Aorta (tissue), 5 donors: ENCODE measurements at places on chromosomes 2 and 18. TPM values are rescaled to one million over a fixed set of nuclear protein-coding genes. Genes with fewer than 3 reads are reported as not detected.

RPS27A gene
- total RNA-seq: 754 TPM

SLC11A1 gene
- 40.1 TPM for total RNA-seq

CBLN2 gene
- 0.49 TPM for total RNA-seq

DNA sequence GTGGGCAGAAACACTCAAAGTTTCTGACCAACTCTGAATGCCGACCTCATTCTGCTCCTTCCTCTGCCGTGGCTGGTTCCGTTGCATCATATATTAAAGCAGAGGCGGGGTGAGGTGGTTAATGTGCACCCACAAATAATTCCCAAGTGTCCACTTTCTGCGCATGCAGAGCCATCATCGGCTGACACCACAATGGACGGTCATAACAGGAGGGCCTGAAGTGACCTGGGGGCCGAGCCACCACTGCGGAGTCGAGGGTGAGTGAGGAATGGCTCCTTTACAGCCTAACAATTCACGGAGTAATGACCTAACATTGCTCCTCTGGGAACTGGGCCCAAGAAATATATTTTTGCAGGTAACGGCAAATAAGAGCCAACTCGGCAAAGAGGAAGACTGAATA is 32.9 kb upstream of the GLI2 start:
- no peak overlapping the region for H3K4me3 ChIP-seq
- no peaks in the 10 kb centered on the region for H3K4me1 ChIP-seq
- H3K36me3 ChIP-seq: no peaks in the 10 kb centered on the region
- H3K27me3 ChIP-seq: no peaks in the 10 kb centered on the region
- H3K27ac ChIP-seq: no peak overlapping the region

DNA sequence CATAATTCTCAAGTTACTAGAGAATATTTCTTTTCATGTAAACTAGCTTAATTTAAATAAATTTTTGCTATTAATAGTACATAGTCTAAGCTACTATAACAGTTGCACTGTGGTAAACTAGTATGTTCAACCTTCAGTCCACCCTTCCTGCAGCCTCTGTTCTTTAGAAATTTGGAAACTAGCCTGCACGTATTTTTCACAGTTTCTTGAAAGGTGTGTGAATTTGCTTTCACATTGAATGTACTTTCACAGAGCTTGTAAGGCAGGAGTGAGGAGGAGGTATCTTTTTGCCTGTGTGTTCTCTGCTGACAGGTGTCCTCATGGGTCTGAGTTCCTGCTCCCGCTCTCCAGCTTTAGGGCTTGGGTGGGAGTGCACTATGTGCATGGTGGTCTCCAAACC is 117.5 kb downstream of the ATP9B start:
- no peaks in the 10 kb centered on the region for H3K4me1 ChIP-seq
- no peak overlapping the region for H3K27ac ChIP-seq
- no peak for DNase-seq
- no peaks in the 10 kb centered on the region for H3K27me3 ChIP-seq

DNA sequence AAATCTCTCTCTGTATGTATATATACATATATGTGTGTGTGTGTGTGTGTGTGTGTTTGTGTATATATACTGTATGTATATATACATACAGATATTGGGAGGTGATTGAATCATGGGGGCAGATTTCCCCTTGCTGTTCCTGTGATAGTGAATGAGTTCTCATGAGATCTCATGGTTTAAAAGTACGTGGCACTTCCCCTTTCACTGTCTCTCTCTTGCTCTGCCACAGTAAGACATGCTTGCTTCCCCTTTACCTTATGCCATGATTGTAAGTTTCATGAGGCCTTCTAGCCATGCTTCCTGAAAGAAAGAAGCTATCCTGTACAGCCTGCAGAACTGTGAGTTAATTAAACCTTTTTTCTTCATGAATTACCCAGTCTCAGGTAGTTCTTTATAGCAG is 18.8 kb upstream of the CCDC195 start:
- DNase-seq: no peak
- no peak overlapping the region for H3K27ac ChIP-seq
- no peaks in the 10 kb centered on the region for H3K4me1 ChIP-seq
- no peak overlapping the region for H3K4me3 ChIP-seq
- no peaks in the 10 kb centered on the region for H3K36me3 ChIP-seq

- H3K4me1 ChIP-seq: no peaks in the 10 kb centered on the region
- H3K4me3 ChIP-seq: no peak overlapping the region
- no peaks in the 10 kb centered on the region for H3K36me3 ChIP-seq
- no peaks in the 10 kb centered on the region for H3K27me3 ChIP-seq
- H3K27ac ChIP-seq: no peak overlapping the region
Observed at GRCh38 chr2:213491376-213491775, 207.1 kb downstream of the SPAG16 start.

DNA sequence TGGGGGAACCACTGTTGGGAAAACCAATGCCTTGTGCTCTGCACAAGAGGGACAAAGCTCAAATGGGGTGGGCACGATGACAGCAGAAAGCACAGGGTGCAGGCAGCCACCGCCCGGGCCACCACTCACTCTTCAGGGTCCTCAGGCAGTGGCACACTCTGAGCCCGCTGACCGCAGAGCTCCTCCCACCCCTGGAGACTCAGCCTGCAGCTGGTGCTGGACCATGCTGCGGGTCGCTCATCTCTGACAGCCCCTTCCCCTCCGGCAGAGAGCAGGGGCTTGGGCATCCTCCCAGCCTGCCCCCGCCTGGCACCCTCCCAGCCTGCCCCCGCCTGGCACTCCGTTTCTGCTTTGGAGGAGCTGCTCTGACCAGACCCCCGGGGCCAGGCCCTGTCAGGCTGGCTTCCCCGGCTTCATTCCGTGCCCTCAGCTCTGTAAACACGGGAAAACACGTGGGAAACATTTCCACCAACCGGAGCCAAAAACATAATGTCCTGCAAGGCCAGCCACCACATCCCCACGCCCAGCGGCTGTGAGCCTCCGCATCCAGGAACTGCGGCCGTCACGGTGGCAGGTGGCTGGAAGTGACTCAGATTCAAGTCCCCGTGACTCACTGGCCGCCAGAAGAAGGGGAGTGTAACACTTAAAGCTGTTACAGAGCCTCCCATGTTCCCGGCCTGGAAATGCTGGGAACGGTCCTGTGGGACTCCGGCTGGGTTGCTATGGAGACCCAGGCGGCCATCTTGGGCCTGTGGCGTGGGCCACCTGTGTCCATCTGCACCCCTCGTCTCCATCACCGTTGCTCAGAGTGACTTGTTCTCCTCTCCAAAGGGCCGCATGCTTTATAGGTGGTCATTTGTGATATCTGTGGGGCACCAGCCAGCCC is 6.8 kb upstream of the SNED1 start:
- no peaks in the 10 kb centered on the region for H3K27me3 ChIP-seq
- DNase-seq: peak; percentile 96
- no peaks in the 10 kb centered on the region for H3K36me3 ChIP-seq
- H3K4me1 ChIP-seq: peaks cover 6% of the 10 kb centered on the region
- peak overlapping the region; percentile 47 for H3K27ac ChIP-seq

- no peaks in the 10 kb centered on the region for H3K36me3 ChIP-seq
- H3K4me3 ChIP-seq: no peak overlapping the region
- H3K4me1 ChIP-seq: no peaks in the 10 kb centered on the region
- DNase-seq: no peak
Observed at GRCh38 chr18:35442701-35443100, 55.1 kb downstream of the INO80C start.

GRCh38 chr2:100409461-100409860 is 8.0 kb downstream of the CHST10 start:
- no peak overlapping the region for H3K4me3 ChIP-seq
- H3K27ac ChIP-seq: no peak overlapping the region
- DNase-seq: no peak
- no peaks in the 10 kb centered on the region for H3K4me1 ChIP-seq

- H3K36me3 ChIP-seq: no peaks in the 10 kb centered on the region
- H3K4me3 ChIP-seq: no peak overlapping the region
- H3K27ac ChIP-seq: no peak overlapping the region
- no peaks in the 10 kb centered on the region for H3K27me3 ChIP-seq
- no peaks in the 10 kb centered on the region for H3K4me1 ChIP-seq
- DNase-seq: no peak
Observed at GRCh38 chr2:164458792-164459191, 162.5 kb downstream of the GRB14 start.

DNA sequence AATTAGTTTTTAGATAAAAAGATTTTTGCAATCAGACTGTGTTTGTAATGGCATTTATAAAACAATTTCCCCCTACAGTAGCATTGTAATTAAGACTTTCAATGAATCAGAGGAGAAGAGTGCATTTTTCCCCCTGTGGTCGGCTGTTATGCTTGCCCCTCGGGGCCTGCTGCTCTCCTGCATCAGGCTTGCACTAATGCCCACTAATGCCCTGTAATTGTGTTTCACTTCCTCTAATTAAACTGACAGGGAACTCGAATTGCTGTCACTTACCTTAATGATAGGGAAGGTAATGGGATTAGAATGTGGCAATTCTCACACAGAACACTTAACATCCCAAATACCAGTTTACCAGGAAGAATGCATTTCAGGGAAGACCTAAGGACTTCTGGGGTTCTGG is 61.2 kb upstream of the LRRTM1 start:
- no peaks in the 10 kb centered on the region for H3K36me3 ChIP-seq
- H3K27ac ChIP-seq: no peak overlapping the region
- H3K4me3 ChIP-seq: no peak overlapping the region
